ENCODE measurements at places on chromosomes 3 and 15. TPM values are rescaled to one million over a fixed set of nuclear protein-coding genes. Genes with fewer than 3 reads are reported as not detected.
A peak's percentile ranks its signal among the peaks of the same experiment; 100 is the strongest.

GRCh38 chr15:86743283-86743903 lies 663.7 kb downstream of the AGBL1 start:
- peak; percentile 37 for DNase-seq

DNA sequence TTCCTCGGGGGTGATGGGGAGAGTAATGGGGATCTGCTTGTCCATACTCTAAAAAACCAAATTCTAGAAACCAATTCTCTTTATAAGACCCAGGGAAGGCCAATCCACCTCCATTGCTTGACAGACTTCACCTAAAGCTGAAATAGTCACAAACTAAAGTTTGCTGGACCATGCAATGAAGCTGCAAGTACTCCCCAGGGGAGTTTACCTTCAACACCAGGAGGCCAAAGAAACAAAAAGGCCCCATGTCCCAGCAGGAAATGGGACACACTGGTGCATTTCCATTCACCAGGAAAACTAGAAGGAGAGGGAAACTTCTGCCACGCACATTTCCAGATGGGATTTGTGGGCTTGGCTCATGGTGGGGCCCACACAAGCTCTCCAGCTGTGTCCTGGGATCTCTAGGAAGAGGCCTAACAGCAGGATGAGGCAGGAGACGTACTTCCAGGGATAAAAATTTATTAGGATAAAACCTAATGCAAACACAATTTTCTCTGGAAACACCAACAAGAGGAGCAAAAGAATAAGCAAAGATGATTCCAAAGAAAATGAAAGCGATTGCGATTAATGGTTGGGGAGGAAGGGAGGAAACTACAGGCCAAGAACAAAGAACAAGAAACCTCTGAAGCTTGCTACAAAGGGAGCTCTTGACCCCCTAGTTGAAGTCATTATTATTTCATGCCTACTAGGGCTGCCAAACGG lies 238.0 kb upstream of the LRTM1 start:
- no peak for DNase-seq

GRCh38 chr3:9884555-9885165 lies 4.6 kb upstream of the CIDEC start:
- peak; percentile 96 for DNase-seq

GRCh38 chr3:9316881-9317361 lies 45.9 kb upstream of the THUMPD3 start:
- peak; percentile 78 for DNase-seq

DNA sequence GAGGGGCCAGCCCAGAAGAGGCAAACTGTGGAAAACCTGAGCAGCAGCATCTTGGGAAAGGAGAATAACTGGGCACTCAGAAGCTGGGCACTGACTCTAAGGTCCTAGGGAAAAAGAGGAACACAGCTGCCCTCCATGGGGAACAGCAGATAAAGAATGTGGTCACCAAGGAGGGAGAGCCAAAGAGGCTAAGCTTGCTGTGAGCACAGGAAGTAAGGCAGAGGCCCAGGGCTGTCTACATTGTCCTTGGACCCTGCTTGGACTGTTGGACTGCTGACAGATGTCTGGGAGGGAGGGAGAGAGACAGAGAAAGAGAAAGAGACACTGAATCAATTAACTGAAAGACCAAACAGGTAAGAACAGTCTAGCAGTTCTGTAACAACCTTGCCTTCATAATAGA lies 4.5 kb upstream of the MNS1 start:
- no peak for DNase-seq

DNA sequence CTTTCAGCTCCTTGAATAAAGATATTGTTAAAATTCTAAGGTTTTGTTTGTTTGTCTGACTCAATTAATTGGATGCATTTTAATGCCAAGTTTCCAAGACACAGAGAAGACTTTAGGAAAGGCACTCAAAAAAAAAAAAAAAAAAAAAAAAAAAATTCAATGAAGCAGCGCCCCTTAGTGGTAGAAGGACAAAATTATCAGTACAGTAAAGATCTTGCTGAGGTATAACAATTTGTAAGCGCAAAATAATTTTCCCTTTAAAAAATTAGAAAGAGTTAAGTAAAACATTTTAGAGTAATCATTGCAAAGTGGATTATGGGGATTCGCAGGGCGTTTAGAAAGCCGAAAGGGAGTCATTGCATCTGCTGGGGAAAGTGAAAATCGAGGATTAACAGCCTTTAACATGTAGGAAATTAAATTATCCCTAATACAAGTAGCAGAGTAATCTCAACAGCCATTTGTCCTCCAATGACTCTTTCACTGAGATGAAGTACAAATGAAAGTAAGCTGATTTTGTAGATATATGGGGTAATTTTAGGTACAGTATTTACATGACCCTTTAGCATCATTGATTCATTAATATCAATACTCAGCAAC lies 5.8 kb upstream of the DIS3L start:
- DNase-seq, result peak; percentile 70

DNA sequence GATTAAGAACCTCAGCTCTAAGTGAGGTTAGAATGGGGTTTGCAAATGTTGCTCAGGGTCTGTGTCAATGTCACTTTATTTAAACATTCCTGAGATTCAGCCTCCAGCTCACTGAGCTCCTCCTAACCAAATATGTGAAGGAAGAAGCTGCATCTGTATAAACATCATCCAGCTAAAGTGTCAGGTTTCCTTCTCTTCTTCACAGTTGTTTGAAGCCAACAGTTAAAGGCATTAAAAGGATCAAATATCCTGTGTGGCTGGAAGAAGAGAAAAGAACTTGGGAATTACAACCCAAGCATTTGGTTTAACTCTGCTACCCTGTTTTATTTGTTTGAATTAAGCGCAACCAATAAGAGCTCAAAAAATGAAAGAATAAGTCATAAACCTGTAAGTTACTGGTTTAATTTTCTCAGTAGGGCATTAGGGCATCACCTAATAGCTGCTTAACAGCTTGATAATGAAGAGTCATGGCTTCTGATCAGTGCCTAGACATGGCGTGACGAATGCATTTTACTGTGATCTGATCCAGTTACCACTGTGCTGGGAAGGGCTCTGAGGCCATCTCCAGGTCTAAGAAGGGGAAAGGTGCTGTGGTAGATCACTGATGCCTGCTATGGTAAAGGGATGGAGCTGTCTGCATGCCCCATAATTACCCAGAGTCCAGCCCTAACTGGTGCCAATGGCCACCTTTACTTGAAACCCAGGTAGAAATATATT lies 165.7 kb upstream of the TSC22D2 start:
- peak; percentile 76 for DNase-seq

DNA sequence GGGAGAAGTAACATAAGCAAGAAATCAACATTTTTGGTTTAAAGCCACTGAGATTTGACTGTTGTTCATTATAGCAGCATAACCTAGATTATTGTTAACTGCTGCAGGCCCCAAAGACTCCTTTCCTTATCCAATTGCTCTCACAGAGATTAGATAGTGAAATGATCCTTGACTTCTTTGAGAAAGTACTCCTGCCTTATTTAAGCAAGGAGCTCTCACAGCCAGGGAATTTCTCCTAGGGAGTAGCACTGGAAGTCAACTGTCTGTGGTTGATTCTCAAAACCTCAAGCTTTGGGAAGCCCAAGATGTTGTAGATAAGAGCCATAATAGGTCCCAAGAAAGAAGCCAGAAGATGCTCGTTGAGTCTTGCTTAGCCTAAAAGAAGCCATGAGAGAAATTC lies 151.8 kb upstream of the TSC22D2 start:
- DNase-seq, result no peak

- no peak for DNase-seq
These were observed 674.1 kb downstream of the MECOM start for GRCh38 chr3:168989396-168989795.

DNA sequence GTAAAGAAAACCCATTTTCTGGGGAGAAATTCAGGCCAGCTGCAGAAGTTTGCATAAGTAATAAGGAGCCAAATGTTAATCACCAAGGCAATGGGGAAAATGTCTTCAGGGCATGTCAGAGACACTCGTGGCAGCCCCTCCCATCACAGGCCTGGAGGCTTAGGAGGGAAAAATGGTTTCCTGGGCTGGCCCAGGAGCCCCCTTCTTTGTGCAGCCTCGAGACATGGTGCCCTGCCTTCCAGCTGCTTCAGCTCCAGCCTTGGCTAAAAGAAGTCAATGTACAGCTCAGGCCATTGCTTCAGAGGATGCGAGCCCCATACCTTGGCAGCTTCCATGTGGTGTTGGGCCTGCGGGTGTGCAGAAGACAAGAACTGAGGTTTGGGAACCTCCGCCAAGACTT lies 20.6 kb upstream of the TRIM59 start:
- DNase-seq, result no peak

DNA sequence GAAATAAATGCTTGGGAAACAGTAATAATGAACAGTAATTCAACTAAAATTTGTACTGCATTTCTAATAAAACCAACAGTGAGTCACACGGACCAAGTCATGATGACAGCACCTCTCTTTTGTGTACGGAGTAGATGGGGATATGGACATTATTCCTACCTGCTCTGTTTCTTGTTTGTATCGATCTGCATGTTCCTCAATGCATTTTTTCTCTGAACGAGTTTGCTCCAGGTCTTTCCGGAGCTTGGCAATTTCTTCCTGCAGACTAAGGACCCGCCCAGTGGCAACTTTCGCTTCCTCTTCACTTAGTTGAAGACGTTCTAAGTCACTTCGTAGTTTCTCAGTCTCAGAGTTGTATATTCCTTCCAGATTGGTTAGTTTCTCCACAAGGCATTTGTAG lies 74.4 kb upstream of the MYO5C start:
- peak; percentile 14 for DNase-seq

- DNase-seq, result no peak
These were observed 1049.3 kb downstream of the NTRK3 start for GRCh38 chr15:87207251-87207650.

DNA sequence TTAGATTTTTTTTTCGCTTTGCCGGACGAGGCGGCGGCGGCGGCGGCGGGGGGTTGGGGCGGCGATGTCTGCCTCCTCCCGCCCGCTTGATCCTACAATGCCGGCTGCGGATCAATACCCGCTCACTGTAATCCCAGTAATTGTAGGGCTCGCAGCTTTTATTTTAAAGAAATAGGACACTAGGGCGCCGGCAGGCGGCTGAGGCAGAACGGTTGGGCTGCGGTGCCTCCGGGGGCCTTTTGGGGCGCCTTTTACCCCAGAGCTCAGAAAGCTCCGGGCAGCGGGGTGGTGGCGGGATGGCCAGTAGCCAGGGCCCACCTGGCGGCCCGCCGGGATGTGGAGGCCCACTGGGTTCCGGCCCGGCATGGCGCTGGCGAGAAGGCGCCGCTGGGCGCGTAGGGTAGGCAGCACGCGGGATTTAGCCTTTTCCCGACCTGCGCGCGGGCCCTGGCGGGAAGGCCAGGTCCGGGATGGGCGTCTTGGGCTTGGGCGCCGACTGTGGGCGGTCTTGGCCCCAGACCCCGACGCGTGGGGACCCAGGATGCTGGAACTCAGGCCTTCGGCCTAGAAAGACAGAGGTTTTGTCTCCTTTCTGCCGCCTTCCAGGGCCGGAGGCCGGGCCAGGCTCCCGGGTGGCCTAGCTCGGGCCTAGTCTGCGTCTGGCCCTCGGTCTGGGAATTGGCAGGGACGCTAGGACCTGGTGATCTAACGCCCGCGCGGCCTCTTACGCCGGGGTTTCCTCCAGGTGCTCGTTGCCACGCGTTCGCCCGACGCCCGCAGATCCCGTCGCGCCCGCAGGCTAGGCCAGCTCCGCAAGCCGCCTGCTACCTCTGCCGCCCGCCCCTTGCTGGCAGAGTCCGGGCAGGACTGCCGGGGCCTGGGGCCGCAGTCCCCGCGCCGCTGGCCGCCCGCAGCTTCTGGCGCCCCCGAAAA lies 15.5 kb upstream of the ONECUT1 start:
- DNase-seq, result no peak

GRCh38 chr15:67843092-67843501 lies 3.3 kb upstream of the RNU6-1 start:
- no peak for DNase-seq

DNA sequence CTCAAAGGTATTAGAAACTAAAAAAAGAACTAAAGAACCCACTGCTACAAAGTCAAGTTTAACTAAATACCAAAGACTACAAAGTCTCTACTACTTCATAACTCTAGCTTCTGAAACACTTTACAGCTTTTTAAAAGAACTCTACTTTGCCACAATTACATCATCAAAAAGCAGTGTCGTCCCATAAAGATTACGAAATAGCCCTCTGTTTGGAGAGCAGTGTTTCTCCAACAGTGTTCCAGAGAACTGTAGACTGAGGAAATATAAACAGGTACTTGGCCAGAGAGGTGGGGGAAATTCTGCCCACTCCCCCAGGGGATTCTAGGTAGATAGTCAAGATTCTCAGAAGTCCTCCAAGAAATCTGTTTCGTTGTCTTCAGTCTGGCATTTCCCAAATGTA lies 225.6 kb downstream of the PDZRN3 start:
- DNase-seq, result no peak

- DNase-seq, result no peak
These were observed 20.5 kb upstream of the SLC30A4 start for GRCh38 chr15:45543051-45543450.

The C3orf33 gene
- 5.5 TPM for total RNA-seq

The SAMMSON gene
- total RNA-seq, result 26.2 TPM

The IQCH gene
- 2.2 TPM for total RNA-seq

The IGDCC3 gene
- 2.6 TPM for total RNA-seq
